ENCODE measurements at places on chromosomes 3 and 15. TPM values are rescaled to one million over a fixed set of nuclear protein-coding genes. Genes with fewer than 3 reads are reported as not detected.

Gene FEZF2
- total RNA-seq, result not detected

Gene NME9
- total RNA-seq, result not detected

Gene PDZRN3
- 3.5 TPM for total RNA-seq

DNA sequence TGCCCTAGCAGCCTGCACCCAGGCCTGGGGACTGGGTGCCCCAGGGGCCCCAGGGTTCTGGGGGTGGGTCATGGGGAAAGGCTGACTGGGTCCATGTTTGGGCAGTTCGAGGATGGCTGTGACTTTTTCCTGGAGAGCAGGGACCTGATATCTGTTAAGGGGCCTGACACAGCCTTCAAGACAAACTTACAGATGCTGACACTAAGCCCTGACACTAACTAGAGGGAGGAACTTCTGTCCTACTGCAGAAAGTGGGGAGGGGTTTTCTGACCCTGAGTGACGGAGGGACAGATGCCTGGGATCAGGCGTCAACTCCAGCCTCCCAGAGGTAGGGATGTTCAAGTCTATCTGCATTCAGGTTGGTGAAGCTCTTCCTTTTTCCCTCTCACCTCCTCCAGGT, 45.0 kb upstream of the SLC6A11 start:
- DNase-seq, result no peak

DNA sequence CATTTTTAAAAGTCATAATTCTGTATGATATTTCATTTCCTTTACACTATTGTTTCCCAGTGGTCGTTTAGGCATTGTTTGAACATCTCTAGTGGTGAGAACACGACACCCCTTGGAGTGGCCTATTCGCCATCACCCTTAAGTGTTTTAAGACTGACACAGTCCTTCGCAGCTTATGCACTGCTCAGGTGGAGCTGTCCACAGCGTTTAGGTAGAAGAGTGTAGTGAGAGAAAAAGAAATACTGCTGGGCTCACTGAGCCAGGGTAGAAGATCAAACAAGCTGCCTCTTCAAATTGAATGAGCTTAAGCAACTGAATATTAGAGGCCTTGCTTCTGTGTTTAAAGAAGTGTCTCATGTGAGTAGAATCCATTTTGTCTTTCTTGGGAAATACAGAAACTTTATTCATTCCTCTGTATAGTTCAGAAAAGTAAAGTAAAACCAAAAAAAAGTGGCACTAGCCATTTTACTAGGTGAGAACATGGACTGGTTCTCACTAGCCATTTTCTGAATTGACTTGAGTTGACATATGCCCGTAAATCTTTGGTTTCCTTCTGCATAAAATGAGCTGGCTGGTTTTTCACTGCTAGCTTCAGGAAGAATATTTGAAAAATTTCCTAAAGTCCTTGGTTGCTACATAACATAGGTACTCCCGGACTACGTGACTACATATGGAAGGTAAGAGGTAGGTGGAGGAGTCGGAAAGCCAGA, 155.9 kb downstream of the P3H2 start:
- no peak for DNase-seq

Measured in Daoy (cell line).